ENCODE measurements at places on chromosomes 2 and 18. TPM values are rescaled to one million over a fixed set of nuclear protein-coding genes. Genes with fewer than 3 reads are reported as not detected.

The ZBTB7C gene
- polyA plus RNA-seq: not detected

The DCDC2C gene
- polyA plus RNA-seq: not detected

The GCKR gene
- polyA plus RNA-seq: not detected

The SERPINB4 gene
- polyA plus RNA-seq: not detected

The STK39 gene
- polyA plus RNA-seq: 1.6 TPM

The ZRANB3 gene
- polyA plus RNA-seq: 3.8 TPM

The FBXO15 gene
- polyA plus RNA-seq: 0.90 TPM

The IL1RL1 gene
- not detected for polyA plus RNA-seq
